ENCODE measurements at places on chromosomes 2 and 18.

DNA sequence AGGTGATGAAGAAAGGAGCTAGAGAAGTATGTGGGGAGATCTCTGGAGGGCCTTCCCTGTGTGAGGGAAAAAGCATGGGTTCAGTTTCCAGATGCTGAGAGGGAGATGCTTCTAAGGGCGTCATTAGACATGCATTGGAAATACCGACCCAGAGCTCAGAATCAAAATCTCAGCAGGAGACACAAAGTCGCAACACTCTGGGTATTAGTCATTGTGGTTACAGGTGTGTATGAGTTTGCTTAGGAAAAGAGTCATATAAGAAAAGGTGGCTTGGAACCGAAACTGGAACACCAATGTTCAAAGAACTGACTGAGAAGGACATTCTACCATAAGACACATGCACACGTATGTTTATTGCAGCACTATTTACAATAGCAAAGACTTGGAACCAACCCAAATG lies 477.1 kb downstream of the FBXO15 start:
- no peak for DNase-seq

GRCh38 chr2:232884001-232884421 lies 13.9 kb downstream of the SNORC start:
- no peak for DNase-seq

- DNase-seq = no peak
These were observed 18.4 kb downstream of the TDRD15 start for GRCh38 chr2:21142149-21142548.

DNA sequence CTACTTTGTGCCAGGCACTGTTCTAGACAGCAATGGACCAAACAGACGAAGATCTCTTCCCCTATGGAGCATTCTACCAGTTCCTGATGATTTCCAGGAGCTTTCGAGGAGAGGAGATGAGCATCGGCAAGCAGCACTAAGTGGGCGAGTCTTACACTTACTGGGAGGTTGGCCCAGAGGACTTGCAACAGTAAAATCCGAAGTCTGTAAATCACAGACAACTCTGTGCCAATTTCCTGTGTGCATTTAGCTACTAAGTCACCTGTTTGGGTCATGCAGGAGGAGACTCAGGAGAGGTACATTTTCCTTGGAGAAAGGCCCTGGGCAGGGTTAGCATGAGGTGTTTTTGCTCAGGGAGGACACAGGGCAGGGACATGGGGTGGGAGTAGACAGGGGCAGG lies 58.9 kb downstream of the TRPM8 start:
- no peak for DNase-seq

DNA sequence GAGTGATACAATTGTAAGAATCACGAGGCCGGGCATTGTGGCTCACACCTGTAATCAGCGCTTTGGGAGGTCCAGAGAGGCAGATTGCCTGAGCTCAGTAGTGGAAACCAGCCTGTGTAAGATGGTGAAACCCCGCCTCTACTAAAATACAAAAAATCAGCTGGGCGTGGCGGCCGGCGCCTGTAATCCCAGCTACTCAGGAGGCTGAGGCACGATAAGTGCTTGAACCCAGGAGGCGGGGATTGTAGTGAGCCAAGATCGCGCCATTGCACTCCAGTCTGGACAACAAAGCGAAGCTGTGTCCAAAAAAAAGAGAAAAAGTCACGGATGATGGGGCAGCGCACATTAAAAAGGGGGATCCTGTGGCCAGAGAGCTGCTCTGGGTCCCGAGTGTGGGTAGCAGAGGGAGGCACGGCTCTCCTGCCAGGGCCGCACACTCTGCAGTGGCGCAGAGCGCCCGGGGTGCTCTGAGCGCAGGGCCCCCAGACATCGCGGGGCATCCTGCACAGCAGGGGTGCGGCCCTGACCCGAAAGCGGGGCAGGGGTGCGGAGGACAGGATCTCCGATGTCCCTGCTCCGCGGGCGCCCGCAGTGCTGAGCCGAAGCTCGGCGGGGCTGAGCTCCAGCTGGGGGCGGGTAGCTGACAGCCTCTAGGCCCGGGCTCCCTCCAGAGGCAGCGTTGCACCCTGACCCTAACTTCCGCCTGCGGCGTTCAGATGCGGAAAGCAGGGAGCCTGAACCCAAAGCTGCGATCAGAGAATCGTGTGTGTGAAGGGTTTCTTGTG lies 30.4 kb upstream of the RAB6D start:
- no peak for DNase-seq

DNA sequence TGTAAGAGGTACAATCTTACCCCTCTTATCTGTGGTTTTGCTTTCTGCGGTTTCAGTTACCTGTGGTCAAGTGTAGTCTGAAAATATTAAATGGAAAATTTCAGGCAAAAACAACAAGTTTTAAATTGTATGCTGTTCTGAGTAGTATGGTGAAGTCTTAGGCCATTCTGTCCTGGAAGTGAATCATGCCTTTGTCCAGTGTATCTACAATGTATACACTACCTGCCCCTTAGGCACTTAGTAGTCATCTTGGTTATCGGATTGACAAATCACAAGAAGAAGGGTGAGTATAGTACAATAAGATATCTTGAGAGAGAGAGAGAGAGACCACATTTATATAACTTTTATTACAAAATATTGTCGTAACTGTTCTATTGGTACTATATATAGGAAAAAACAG lies 43.5 kb downstream of the RAB3GAP1 start:
- no peak for DNase-seq

DNA sequence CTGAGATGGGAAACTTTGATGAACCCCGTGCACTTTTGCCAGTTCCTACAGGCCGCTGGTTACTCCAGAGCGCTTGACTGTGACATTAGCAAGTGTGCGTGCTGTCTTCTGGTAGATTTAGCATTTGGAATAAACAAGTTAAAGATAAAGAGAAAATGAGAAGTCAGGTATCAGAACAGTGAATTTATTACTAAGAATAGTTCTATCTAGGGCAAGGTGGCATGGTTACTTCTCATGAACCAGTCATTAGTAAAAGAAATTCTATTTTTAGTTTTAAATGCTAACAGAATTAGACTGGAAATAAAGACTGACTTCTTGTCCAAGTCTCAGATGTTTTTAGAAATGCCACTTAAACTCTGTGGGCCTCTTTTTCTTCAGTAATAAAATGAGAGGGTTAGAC lies 204.0 kb upstream of the TPO start:
- DNase-seq = no peak

DNA sequence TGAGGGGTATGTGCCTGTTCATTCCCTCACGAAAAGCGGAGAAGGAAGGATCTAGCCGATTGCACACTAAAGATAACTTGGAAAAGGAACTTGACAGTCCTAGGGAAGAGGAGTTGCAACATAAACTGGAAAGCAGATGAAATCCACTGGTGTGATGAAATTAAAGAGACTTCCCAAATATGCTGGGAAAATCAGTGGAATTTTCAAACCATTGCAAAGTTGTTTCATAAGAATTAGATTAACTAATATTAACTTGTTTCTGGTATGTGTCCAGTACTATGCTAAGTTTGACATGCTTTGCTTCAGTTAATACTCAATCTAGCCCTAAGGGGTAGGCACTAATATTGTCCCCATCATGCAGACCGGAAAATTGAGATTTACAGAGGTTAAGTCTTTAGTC lies 222.7 kb downstream of the IKZF2 start:
- no peak for DNase-seq

GRCh38 chr18:45954070-45954934 lies 12.8 kb downstream of the EPG5 start:
- DNase-seq = no peak

DNA sequence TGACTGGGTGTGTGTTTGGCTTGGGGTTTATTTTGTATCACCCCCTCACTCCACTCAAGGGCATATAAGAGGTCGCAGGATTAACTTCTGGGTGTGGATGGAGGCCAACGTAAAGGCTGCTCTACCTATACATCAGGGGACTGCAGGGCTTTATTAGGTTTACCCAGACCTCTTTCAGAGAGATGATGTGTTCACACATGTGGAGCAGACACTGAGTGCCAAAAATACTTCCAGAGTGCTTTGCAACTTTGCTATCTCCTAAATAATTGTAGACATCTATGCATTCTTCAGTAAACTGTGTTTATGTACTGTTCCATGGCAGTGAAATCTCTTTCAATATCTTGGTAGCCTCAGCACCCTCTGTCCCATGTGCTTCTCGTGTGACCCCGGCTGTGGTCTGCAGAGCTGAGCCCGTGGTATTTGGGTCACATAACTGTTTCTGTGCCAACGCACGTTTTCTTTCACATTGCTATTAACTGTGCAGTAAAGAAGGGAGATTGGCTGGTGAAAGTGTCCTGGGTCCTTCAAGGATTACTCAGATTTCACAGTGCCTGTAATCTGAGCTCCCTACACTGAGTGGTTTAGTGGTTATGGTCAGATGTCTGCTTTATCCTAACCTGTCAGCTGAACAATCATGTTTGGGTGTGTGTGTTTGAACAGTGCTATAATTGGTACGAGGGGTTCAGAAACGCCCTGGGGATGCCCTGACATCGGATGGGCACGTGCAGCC lies 208.1 kb downstream of the VAPA start:
- no peak for DNase-seq

DNA sequence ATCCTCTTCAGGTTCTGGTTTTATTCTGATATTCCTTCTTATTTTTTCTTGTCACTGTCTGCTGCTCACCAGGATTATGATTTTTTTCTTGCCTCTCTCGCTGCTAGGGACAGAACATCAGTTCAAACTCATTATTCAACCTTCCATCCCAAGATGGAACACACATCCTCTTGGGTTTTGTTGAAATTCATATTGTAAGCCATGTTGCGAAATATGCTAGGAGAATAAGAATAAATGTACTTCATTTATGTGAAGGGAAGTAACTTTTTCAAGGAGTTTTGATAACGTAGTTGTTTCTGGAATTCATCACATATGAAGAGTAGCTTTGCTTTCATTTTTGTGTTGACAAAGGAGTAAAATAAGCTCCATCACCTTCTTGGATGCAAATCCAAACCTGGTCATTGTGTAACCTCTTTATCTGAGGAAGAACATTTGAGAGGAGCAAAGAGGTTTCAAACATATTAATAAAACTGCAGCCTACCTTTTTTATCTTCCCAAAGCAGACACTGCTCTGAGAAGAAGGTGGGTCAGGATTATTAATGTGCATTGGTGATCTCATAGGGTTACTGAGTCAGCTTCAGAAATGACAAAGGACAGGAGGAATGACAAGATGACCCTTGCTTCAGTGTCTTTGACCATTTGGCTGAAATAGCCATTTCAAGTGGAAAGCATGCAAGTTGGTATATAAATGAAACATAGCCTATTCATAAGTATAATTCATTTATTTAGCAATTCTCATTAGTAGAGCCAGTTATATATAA lies 280.0 kb downstream of the GULP1 start:
- DNase-seq = no peak

GRCh38 chr18:27728659-27729058 lies 448.3 kb downstream of the CDH2 start:
- no peak for DNase-seq

DNA sequence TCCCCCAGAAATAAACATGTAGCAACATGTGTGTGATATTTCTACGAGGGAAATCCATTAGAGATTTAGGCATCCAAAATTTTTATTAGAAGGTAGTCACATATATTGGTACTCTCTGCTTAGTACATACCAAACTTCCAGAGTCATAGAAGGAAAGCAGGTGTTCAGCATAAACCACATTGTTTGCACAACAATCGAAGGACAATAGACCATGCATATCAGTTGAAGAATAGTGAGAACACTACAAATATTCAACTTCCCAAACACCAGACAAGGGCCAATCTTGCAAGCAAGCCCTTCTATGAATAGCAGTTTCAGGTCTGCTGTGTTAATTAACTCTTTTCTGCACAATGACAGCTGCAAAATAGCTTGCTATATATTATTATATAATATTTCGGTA lies 702.2 kb downstream of the ERBB4 start:
- DNase-seq = no peak

DNA sequence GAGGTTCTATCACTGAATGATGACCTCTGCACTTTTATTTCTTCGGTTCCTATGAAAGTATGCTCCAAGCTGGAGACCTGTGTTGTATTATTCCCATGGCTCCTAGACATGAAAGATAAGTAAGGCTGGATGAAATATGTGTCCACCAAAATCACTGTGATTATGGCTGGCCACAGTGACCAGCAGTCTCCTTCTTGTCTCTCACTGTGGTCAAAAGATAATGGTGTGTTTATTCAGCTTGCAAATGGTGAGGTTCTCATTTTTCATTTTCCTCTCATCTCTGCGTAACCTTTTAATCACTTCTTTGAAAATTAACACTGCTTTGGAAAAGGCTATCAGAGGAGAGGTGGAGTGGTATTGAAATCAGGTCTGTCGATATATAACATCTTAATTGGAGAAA lies 107.8 kb upstream of the DAPL1 start:
- DNase-seq = no peak

DNA sequence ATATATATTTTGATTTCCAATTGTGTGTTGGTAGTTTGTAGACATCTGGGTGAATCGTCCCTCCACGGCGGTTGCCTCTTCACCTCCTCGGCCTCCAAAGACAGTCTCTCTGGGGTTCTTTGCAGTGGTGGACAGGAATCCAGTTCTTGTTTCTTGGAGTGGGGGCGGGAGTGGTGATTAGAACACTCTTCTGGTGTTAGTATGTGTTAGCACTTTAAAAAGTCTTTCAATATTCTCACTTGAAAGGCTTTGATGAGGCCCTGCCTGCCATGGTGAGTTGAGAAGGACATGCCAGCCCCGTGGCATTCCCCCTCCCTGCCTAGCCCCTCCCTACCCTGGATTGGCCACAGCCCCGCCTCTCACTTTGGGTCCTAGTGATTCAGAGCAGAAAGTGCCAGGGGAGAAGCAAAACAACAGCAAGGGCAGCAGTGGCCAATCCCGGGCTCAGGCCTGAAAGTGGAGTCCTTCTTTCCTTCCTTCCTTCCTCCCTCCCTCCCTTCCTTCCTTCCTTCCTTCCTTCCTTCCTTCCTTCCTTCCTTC lies 316.8 kb upstream of the HS6ST1 start:
- DNase-seq = no peak

- no peak for DNase-seq
These were observed 114.8 kb downstream of the MIB1 start for GRCh38 chr18:21855432-21855831.

DNA sequence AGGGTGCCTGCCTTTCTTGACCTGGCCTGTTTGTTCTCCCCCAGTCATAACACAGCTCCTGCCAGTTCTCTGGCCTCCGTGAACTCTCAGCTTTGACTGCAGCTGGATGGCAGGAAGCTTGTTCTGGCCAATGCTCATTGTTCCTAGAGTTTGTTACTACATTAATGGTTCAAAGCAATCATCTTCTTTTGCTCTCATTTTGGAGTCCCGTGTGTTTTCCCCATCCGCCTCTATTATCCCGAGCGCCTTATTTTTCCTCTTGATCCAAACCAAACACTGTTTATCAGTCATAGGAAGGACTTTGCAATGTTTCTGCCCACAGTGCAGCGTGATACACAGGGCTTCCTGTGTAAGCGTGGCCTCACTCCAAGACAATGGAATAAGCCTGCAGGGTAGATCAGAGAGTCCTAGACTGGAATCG lies 184.3 kb upstream of the APCDD1 start:
- no peak for DNase-seq
